Posterior vena cava (tissue), 2 donors: ENCODE measurements at places on chromosomes 12 and 14.

- no peak for DNase-seq
Observed at GRCh38 chr14:92702441-92702918, 45.9 kb downstream of the LGMN start.

- no peak for DNase-seq
Observed at GRCh38 chr12:60269611-60270269, 673.9 kb downstream of the SLC16A7 start.

DNA sequence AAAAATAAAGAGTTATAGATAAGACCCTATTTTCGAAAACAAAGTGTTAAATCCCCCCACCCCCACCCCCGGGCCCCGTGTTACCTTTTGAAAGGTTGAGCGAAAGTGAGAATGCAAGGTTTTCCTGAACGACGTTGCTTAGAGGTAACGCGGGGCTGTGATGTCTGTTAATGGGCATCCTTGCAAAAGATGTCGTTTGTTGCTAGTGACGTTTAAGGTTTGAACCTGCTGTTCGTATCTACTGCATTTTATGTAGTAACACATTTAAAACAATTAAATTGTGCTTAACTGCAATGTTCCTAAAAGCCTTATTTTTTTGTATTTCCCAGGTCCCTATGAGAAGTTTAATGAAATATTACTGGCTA, 1.2 kb downstream of the CPSF6 start:
- no peak for DNase-seq

DNA sequence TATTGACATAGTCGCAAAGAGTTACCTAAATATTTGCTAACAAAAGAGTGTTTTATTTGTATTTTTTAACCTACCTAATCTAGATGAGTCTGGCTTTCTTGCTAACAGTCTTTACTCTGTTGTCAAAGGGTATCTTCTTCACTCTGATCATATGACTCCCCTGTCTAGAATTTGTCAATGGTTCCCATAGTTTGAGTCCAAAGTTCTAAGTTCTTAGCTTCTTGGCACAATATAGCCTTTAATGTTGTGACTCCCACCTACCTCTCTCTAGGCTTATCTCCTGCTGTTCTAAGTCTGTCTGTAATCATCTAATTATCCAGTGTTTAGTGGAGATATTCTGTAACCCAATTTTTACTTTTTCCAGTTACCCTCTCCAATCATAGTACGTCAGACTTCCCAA, 104.3 kb upstream of the PDE3A start:
- DNase-seq, result no peak

GRCh38 chr14:99242816-99243721, 28.9 kb downstream of the BCL11B start:
- DNase-seq, result no peak

- DNase-seq, result no peak
Observed at GRCh38 chr12:19633194-19633593, 193.9 kb downstream of the AEBP2 start.

- DNase-seq, result peak; percentile 49
Observed at GRCh38 chr14:99937475-99938244, 127.6 kb upstream of the EVL start.

- DNase-seq, result no peak
Observed at GRCh38 chr12:107447336-107447735, 238.3 kb upstream of the PWP1 start.

DNA sequence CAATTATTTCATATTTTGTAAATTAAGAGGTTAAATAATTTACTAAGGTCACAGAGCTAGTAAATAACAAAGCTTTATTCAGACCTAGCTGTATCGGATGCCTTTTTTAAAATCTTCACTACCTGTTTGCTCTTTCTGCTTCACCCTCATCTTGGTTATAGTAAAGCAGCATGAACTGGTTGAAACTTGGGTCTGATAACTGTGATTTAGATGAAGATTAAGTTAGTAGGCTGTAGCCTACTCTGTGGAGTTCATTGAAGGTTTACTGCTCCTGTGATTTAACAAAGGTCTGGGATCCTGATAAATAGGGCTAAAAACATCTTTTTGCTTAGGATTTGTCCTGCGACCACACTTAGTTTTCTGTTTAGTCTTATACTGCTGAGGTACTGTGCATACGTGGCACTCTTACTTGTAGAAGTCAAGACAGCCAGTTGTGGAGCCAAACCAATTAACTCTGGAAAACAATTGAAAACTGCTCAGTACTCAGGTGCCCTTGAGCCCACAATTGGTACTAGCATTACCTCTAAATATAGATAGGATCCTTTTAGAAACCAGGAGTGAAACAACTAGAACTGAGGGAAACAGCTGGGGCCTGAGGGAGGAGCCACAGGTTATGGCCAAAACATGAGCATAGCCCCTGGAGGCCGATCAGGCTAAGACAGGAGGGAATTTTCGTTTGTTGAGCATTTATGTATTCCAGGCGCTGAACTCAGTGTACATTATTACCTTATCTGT, 2.3 kb downstream of the SPATS2 start:
- DNase-seq, result no peak

DNA sequence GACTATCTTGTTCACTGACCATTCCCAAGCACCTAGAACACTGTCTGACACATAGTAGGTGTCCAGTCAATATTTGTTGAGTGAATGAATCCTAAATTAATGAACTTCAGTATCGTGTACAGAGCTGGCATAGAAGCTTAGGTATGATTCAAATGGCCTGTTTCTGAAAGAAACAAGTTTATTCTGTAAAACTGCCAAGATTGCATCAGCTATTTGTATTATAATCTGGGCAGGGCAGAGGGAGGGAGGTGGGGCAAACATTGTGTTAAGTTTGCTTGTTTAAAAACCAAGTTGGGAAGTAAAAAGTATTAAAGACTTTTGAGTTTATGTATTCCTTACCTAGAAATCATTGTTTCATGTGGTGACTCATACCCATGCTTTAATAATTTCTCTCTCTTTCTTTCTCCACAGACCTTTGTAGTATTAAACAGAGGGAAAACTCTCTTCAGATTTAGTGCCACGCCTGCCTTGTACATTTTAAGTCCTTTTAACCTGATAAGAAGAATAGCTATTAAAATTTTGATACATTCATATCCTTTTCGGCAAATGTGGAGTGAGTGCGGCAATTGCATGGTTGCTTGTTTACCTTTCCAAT, 92.8 kb downstream of the SCN8A start:
- DNase-seq, result no peak
